AG20443 (cell line): ENCODE measurements at places on chromosomes 3 and 15.

DNA sequence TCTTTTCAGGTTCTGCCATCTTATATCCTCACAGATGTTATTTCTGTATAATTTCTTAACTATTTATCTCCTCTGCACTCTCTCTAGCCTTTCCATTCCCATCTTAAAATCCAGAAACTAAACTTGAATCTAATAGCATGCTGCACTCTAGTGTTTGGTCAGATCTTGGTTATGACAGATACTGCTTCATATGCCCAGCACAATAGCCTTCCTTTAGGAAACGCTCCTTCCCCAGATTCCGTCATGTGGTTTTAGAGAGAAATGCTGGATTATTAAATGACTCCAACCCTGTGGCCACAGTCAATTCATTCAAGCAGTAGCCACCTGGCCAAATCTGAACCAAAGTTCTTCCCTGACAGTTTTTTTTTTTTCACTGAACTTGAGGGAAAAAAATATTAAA lies 19.4 kb downstream of the RASGRP1 start:
- DNase-seq: no peak

DNA sequence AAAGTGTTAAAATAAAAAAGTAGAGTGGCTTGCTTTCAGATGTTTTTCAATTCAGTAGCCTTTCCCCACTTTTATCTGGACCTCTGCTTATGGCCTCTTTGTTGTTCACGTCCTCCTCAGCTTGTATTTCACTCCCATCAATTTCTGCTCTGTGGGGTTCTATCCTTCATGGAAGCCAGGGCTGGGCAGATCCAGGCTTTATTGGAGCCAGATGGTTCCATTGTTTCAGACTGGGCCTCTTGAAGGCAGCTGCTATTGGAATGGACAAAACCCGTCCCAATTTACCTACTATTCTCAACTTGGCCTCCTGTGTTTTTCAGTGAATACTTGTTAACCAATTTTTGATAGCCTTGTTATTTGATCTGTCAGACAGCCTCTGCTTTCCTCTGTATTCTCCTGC lies 10.9 kb upstream of the AADACL2 start:
- no peak for DNase-seq

DNA sequence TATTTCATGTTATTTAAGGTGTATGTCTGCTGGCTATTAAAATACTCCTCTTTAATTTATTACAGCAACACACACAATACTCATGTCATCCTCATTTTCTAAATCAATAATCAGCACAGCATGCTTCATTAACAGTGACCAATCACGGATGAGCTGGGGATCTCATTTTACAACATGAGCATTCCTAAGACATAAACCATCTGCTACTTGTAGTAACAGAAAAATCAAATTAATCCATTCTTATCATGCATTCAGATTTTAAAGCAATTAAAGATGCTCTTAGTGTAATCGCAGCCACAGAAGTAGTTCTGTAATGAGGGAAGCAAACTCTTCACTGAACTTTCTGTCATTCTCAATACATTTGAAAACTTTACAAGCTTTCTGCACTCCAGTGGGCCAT lies 191.1 kb downstream of the TBC1D5 start:
- DNase-seq: no peak

DNA sequence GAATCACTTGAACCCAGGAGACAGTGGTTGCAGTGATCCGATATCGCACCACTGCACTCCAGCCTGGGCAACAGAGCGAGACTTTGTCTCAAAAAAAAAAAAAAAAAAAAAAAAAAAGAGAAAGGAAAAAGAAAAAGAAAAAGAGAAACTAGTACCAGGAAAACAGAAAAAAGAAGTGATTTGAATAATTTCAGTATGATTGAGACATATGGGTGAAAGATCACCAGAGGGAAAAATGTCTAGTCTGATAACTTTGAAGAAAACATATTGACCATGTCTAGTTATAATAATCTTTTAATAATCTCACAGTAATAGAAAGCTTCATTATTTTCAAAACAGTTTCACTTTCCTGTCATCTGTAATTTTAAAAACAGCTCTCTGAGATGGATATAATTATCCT lies 16.4 kb downstream of the TGFBR2 start:
- DNase-seq: no peak

DNA sequence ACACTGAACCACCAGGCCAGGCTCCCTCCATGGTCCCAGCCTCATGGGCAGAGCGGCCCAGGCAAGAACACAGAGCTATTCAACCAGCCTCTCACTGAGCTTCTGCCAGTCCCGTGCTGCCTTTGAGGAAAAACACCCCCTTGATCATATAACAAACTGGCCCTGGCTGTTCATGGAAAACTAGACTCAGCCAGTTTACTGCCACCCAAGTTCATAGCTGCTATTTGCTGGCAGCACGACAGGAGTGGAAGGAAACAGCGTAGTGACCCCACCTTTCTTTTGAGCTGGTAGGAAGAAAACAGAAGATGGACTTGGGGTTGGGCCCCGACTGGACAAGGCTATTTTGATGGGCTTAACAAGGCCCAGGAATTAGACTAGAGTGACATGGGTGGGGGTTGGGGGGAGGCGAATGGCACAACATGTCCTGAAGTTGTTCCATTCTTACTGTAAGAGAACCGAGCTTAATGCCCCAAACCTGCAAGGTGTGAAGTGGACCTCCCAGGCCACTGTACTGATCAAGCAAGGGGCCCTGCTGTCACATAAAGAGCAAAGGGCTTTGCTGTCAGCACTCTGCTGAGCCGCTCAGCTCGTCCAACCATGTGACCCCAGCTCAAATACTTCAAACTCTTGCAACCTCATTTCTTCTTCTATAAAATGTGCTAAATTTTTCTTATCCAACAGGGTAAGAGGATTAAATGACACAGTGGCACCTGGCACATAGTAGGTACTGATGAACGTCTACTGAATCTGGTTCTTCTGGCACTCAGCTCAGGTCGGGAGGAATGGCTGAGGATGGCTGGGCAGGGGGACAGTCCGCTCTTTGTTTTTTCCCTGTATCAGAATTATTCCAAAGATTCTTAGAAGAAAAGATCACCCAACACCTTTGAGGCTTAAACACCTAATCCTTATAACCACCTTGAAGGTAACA lies 1.6 kb downstream of the FBXL22 start:
- DNase-seq: no peak

GRCh38 chr3:122103821-122104514 lies 48.8 kb downstream of the CD86 start:
- DNase-seq: no peak

- DNase-seq: no peak
These were observed 247.4 kb upstream of the TPM1 start for GRCh38 chr15:62795171-62795570.

DNA sequence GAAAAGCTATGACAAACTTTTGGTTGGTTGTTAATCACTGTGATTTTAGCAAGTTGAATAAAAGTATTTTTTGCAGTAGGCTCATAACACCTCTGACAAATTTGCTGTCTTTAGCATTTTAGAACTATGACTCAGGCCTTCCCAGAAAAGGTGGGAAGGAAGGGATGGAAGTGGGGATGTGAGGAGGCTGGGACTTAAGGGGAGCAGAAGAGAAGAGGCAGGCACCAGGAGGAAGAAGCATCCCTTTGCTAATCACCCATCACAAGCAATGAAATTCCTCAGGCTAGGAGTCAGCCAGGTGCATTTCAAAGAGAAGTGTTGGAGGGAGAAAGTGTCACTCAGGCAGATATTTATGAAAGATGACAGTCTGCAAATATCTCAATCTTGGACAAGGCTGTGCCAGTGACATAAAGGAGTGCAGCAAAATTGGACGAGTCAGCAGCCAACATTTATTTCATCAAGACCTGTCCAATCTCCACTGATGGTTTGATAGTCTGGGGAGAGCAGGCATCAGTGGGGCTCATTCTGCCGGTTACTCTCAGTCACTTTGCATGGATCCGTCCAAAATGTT lies 337.3 kb upstream of the ARRDC4 start:
- DNase-seq: no peak

GRCh38 chr3:141266797-141267555 lies 35.4 kb downstream of the PXYLP1 start:
- no peak for DNase-seq

DNA sequence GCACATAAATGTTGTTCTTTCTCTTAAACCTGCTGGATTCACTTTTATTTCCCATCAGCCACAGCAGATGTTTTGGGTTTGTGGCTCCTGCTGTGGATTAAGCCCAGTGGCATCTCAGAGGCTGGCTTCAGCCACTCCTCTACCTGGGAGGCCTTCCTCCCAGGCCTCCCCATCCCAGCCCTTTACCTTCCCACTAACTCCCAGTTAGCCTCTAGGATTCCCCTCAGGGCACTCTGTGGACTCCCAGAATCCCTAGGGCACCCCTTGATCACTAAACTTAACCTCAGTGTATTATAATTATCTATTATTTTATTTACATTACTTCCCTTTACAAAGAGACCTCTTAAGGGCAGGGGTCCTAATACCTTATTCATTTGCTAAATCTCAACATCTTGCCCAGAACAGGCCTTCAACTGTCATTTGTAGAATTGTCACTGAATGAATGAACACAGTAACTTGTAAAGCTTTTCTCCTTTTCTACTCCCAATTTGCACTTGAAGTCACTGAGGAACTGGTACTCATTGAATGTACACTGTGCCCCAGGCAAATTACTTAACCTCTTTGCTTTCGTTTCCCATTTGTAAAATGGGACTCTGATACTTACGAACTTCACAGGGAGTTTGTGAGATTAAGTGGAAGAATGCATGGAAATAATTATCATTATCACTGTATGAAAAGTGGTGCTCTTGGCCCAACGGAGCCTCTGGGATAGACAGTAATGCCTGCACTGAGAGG lies 8.3 kb downstream of the CCDC13 start:
- DNase-seq: no peak

DNA sequence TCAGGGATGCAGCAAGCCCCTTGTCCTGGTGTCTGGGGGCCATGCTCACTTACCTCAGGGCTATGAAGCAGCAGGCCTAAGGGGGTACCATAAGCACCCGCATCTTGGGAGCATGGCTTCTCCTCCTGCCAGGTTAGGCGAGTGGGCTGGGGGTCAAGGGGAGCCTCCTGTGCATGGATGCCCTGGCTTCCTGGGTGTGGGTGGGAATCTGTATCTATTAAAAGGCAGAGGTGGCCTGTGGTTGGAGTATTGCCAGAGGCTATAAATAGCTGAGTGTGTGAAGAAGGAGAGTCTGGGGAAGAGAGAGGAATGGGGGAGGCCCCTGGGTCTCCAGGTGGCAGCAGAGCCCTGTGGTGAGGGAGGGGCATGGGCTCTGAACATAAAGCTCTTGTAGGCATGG lies 19.5 kb downstream of the ACVR2B start:
- DNase-seq: no peak

- no peak for DNase-seq
These were observed 71.2 kb upstream of the DCBLD2 start for GRCh38 chr3:98972720-98973119.

DNA sequence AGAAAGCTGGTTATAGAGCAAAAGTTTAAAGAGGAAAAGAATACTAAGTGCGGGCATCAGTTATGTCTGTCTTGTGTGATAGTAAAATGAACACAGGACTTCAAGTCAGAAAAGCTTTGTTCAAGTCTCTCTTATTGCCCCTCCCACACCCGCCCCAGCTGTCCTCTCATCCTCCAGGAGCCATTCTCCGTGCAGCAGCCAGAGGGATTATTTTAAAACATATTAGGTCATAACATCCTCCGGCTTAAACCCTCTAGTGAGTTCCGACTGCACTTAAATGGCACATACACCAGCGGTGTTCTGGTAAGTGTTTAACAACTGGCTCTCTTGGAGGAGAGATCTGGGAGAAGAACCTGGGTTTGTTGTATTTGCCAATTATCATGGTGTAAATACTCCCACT lies 104.8 kb upstream of the TNFAIP8L3 start:
- no peak for DNase-seq

DNA sequence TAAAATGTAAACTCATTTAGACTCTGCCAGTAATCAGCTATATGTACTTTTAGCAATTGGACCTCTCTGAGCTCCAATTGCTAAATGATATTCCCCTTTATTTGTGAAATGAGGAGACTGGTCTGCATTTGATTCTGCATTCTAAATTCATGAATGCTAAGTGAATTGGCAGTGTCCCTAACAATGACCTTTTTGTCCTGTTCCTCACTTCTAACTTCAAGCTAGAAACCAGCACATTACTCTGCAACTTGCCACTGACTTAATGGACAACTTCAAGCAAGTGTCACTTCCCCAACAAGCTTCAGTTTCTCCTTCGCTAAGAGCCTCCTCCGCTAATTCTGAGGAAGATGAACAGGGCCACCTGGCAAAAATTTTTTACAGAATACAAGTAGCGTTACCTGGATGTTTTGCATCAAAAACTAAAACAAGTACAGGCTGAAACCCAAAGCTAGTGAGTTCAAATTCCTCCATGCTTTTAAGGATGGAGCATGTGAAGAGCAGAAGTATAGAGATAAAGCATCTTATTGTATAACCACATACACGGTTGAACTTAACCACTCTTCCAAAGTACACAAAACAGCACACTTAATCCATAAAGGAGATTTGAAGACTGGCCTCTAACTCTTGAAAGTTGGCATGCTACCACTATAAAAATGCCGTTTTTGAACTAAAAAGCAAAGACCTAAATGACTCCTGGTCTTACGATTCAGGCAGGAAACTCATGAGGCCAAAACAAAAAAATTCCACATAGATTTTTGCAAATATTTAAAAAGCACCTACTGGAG lies 207.6 kb downstream of the MAGI1 start:
- no peak for DNase-seq

DNA sequence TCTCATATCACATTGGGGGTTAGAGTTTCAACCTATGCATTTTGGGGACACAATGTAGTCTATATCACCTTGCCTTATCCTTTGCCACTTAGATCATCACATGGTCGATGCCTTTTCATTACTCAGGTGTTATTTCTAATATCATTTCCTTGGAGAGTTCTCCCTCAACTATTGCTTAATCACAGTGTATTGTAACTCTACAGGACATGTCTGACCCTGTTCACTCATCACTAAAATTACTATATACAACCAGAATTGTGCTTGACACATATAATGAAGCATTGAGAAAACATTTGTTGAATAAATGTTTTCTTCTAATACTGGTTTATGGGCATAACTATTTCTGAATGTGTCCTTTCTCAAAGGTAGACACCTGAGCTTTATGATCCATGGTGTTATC lies 207.4 kb downstream of the EPHA6 start:
- no peak for DNase-seq

DNA sequence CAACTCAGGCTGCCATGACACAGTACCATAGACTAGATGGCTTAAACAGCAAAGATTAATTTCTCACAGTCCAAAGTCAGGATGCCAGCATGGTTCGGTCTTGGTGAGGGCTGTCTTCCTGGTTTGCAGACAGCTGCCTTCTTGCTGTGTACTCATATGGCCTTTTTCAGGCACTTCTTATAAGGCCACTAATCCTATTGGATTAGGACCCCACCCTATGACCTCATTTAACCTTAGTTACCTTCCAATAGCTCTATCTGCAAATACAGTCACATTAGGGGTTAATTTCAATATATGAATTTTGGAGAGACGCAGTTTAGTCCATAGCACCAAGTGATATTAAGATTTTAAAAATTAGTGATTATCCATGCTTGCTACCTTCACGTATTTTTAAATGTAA lies 297.8 kb downstream of the WDR72 start:
- DNase-seq: no peak
